ENCODE measurements at places on chromosomes 5 and 9.

DNA sequence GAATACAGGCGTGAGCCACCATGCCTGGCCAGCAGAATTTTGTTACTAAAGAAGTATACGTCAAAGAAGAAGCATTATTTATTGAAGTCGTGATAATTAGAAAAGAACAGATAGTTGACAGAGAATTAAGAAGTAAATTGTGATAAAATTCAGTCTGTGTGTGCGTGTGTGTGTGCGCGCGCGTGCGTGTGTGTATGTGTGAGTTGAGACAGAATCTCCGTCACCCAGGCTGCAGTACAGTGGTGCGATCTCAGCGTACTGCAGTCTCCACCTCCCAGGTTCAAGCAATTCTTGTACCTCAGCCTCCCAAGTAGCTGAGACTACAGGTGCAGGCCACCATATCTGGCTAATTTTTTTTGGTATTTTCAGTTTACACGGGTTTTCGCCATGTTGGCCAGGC is 77.8 kb downstream of the ERBIN start:
- DNase-seq, result no peak

DNA sequence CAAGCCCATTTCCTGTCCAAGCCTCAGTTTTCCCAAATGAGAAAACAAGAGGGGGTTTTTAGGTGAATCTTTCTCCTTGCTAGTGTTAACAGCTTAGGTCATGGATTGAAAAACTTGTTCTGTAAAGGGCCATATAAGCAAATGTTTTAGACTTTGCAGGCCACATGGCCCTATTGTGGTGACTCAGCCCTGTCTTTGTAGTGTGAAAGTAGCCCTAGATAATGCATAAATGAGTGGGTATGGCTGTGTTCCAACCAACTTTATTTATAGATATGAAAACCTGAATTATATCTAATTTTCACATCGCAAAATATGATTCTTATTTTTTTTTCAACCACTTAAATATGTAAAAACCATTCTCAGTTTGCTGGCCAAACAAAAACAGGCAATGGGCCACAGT is 6.9 kb upstream of the BARX1 start:
- DNase-seq, result peak; percentile 11

- peak; percentile 51 for DNase-seq
Observed at GRCh38 chr9:37035648-37036370, 1.7 kb upstream of the PAX5 start.

DNA sequence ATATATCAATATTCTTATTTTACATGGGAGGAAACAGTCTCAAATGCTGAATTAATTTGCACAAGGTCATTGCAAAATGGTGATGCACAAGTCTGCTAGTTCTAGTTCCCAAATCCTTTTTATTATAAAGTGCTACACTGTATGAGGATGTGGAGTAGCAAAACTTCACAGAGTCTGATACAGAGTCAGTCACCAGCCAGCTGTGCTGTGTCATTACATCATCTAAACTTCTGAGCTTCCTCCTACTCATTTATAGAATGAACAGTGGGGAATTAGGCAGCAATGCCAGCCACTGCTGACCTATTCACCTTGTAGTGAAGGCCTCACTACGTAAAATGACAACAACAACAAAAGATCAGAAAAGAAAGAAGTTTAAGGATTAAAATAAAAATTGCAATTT is 357.8 kb downstream of the TMEM167A start:
- DNase-seq, result peak; percentile 62

DNA sequence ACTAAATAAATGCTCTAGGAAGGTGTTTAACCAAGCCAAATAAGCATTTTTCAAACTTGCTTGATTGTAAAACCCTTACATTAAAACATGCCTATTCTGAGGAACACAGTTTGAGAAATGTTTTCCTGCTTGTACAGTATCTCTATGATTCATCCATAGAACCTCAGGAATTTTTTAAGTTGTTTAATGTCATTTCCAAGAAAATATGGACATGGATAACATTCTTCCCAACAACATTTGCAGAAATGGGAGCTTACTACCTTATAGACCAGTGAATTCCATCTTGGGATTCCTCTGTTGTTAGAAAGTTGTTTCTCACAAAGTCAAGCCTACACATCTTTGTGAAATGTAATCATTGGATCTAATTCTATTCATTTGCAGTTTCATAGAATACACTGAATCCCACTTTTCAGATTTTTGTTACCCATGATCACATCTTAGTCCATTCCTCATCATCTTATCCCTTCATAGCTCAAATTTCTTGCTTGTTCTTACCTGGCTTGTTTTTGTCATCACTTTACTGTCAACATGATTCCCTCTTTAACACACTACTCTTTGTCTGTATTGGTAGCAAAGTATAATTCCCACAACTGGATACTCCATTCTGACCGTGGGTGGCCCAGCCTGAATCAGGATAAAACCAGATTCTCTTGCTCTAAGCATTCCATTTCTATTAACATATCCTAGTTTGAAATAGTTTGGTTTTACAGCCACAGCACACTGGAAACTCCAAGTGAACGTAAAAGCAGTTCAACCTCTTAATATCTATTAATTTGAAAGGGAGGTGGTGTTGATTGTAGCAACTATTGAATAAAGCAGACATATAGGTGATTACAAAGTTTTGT is 49.4 kb upstream of the PAPPA start:
- DNase-seq, result no peak

DNA sequence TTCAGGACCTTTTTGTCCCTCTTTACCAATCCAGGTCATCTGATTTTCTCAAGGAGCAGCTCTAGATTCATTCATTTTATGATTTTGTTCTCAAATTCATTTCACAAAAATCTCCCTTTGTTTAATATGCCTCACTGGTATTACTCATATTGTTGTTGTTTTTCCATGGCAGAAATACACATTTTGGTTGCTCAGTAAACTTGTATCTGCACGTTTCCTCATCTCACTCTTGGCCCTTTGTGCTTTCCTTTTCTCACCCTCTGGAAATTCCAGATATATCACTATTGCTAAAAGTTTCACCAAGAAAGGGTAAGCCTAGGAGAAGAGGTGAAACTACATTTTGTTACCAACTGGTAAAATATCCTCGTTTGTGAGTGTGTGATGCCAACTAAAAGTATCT is 14.8 kb downstream of the ASPN start:
- DNase-seq, result no peak

GRCh38 chr5:116492016-116492623 is 82.5 kb downstream of the SEMA6A start:
- DNase-seq, result no peak

DNA sequence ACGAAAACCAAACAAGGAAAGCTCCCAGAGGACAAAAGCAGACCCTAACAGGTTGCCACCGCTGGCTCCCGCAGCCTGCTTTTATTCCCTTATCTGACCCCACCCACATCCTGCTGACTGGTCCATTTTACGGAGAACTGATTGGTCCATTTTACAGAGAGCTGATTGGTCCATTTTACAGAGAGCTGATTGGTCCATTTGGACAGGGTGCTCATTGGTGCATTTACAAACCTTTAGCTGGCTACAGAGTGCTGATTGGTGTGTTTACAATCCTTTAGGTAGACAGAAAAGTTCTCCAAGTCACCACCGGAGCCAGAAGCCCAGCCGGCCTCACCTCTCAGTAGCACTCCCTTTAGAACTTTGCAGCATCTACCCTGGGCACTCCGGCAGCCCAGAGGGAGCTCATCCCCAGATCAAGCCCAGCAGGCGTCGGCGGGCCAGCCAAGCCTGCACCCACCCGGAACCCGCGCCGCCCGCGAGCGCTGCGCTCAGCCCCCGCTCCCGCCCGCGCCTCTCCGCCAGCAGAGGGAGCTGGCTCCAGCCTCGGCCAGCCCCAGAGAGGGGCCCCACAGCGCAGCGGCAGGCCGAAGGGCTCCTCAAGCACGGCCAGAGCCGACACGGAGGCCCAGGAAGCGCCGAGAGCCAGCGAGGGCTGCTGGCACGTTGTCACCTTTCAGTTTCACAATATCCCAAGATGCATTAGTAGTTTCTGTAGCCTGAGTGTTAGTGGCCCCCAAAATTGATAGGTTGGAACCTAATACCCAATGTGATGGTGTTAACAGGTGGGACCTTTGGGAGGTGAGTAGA is 35.3 kb upstream of the CLPTM1L start:
- DNase-seq, result peak; percentile 56

DNA sequence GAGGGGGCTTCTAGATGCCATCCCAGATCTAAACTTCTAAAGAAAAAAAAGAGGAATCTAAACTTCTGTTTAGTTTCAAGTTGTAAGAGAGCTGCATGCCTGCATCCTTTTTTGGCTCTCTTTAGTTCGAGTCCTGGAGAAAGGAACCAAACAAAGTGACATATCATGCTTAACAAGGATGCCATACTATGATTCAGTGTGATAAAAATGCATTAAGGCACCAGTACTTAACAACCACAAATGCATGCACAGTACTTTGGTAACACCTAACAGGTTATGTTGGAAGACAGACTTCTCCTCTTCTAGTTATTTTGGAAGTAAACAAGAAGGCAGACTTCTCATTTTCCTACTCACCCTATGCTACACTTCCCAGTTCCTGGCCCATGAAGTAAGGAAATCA is 27.3 kb downstream of the NME5 start:
- DNase-seq, result no peak

DNA sequence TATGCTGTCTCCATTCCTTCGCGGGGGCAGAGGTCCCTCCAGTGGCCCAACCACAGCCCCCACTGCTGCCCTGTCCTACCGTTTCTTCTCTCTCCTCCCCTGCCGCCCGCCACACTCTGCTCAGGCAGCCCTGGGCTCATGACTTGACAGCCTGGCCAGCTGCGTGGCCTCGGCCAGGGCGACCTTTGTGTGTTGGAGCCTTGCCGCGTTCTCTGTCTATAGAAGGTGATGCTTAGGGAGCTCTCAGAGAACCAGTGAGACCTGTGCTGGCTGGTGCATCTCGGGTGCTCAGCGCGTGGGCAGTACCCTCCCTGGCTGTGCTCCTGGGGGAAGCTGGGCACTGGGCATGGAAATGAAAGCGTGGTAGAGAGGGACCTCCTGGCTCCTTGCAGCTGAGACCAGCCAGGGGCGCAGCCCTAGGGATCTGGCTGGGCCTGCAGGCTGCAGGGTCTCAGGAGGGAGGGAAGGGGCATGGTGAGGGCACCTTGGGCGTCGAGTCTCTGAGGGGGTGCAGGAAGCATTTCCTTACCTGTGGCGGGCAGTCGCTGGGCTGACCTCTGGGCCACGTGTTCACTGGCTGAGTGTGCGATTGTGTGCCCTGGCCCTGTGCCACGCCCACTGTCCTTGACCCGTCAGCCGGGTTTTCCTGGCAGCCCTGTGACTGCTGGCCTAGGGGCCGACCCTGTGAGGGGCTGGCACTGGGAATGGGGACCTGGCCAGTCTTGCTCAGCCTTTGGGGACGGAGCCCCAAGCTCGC is 50.3 kb downstream of the RXRA start:
- DNase-seq, result no peak

- DNase-seq, result no peak
Observed at GRCh38 chr5:126694403-126694802, 82.5 kb upstream of the LMNB1 start.

- no peak for DNase-seq
Observed at GRCh38 chr5:159581502-159582249, 251.4 kb upstream of the IL12B start.

DNA sequence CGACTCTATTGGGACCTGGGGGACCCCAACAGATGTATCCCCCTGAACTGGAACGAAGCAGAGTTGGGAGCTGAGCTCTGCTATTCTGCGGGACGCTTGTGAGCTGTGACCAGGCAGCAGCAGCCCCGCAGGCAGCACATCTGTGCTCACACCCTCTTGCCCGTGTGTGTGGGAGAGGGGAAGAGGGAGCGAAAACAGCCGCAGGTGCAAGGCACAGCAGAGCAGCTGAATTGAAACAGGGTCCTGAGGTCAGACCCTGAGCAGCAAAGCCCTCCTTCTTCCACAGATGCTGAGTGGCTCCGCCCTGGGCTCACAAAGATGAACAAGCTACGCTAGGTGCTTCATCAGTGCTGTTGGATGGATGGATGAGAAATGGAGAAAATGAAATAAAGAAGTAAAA is 198.7 kb downstream of the HSPA4 start:
- DNase-seq, result no peak

GRCh38 chr9:113963017-113963620 is 87.0 kb downstream of the ZNF618 start:
- peak; percentile 58 for DNase-seq

GRCh38 chr5:111551569-111552275 is 39.4 kb upstream of the STARD4 start:
- DNase-seq, result no peak

GRCh38 chr5:68177676-68178075 is 37.9 kb upstream of the PIK3R1 start:
- DNase-seq, result no peak

- no peak for DNase-seq
Observed at GRCh38 chr5:139733698-139734538, 61.7 kb upstream of the PSD2 start.

DNA sequence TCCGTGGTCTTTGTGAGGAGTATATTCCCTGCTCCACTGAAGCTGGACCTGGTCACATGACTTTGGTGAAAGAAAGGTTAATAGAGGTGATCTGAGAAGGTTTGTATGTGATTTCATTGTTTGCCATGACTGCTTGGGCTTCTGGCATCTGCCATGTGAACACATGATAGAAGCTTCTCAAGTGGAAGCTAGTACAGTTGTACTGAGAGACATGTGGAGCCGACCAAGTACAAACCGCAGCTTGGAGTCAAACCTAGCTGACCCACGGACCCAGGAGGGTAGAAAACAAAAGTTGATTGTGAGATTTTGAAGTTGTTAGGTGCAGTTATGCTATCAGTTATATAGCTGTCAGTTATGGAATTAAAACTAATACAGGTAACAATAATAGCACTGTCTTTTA is 140.4 kb downstream of the CARTPT start:
- no peak for DNase-seq

DNA sequence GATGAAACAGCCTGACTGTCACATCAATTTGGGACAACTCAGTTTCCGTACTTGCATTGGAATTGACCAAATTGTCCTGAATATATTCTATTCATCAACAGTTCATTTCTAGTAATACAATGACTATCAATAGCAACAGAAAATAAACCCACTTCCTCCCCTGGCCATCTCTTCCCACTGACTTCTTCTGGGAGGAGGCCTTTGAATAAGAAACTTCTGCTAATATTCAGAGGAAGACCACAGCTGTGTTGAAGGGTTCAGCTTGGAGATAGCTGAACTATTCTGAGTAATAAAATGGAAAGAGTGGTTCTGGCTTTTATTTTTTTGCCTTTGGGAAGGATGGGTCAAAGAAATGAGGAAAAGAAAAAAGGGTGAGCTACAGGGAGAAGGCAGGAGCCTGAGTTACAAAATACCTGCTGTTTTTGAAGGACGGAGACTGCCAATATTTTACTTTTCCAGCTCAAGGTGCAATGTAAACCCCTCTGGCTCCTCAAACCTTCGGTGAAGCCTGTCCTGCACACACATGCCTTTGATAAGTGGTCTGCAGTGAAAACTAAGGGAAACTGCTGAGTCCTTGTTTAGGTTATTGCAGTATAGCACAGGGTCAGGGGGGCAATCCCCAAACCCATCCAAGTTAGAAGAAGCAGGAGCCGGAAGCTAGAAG is 29.9 kb downstream of the FYB1 start:
- DNase-seq, result no peak

Data from GM20000 (cell line).